Stimulated activated CD8-positive, alpha-beta memory T cell treated with anti-CD3 and anti-CD28 coated beads, Interleukin-7, amount 100 ng/mL, for 48 hours (primary cell): ENCODE measurements at places on chromosomes 5 and 9.
A peak's percentile ranks its signal among the peaks of the same experiment; 100 is the strongest.

DNA sequence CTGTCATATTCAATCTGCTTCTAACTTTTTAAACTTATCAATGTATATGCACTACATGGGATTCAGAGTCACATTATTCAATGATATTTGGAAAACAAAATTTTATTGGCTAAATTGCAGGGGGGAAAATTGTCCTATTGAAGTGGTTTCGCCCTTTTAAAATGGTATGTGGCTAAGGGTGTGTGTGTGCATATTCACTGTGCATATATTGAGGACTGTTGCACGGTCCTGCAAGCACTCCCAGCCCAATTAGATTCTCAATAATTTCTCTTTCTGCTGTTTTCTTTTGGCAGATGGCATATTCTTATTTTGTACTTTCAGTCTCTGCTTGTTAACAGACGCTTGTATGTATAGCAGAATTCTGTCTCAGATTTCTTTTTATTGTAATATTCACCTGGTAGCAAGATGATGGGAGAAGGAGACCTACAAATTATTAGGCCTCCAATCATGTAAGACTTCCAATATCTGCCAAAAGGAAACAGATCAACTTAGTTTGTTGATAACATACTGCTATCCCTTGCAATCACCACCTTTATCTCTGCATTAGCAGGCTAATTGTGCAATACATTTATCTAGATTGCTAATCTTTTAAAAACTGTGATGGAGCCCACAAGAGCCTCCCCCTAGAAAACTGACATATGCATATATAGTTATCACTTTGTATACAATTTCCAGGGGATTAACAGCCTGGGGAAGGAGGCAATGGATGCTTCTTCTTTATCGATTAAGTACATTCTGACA is 411.5 kb downstream of the PLK2 start:
- DNase-seq = no peak

- no peak for DNase-seq
These were observed 61.6 kb upstream of the ANGPTL2 start for GRCh38 chr9:127183814-127184582.

GRCh38 chr5:152262667-152263066 is 142.4 kb downstream of the NMUR2 start:
- DNase-seq = no peak

DNA sequence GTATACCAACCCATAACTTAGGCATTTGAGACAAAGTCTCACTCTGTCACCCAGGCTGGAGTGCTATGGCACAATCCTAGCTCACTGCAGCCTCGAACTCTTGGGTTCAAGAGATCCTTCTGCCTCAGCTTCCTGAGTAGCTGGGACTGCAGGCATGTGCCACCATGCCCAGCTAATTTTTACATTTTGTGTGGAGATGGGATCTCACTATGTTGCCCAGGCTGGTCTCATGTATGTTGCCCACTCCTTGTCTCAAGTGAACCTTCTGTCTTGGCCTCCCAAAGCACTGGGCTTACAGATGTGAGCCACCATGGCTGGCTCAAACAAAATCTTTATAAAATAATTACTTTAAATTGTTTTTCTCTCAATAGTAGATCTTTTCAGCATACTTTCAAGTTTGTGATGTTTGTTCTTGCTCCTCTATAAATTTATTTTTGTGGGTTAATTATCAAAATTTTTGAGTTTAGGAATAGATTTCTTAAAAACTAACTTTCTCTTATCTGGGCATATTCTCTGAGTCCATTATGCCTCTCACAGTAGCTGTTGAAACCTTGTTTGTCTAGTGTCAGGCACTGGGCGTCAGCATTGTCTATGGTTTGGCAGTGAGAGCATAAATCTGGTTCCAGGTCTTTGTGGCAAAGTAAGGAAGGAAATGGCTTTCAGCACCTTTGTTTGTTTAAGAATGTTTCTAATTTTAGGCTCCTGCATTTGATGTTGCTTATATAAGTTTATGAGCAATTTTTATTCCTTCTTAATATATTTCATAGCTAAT is 38.7 kb downstream of the NLN start:
- no peak for DNase-seq

DNA sequence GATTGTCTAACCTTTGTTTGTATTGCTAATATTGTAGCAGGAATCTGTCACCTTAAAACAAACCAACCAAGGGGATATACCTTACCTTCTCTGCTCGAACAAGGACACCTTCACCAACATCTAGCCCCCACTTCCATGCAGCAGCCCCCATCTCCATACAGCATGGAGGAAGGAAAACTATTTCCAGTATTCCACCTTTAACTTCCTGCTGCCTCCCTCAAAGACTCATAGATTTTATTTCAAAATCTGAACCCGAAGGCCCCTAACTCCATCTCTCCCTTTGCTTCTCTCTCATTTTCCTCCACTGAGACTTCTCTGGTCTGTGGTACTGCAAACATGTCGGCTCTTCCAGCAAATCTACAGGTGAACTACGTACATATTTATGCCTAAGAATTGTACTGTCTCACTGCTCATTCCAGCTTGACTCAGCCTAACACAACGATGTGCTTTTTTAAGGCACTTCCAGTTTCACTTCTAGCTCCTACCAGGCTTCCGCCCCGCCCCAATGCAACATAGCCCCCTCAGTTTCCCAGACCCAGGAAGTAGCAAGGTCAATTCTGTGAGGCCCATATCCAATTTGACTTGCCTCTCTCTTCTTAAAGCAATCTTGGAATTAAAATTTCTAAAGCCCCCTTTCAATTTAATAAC is 70.7 kb upstream of the RNF38 start:
- peak; percentile 43 for DNase-seq

DNA sequence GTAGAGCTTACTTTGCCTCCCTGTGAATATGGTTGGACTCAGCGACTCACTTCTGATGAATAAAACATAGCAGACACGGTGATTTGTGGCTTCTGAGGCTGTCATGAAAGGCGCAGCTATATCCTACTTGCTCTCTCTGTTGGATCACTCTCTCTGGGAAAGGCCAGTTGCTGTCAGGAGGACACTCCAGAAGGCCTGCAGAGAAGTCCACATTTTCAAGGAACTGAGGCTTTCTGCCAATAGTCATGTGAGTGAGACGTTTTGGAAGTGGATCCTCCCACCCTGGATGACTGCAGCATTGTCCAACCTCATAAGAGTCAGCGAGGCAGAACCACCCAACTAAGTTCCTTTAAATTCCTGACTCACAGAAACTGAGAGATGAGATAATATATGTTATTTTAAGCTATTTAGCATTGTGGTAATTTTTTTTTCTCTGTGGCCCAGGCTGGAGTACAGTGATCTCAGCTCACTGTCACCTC is 156.0 kb upstream of the MAST4 start:
- peak; percentile 21 for DNase-seq

GRCh38 chr5:169335806-169336205 is 34.9 kb upstream of the SLIT3 start:
- no peak for DNase-seq

DNA sequence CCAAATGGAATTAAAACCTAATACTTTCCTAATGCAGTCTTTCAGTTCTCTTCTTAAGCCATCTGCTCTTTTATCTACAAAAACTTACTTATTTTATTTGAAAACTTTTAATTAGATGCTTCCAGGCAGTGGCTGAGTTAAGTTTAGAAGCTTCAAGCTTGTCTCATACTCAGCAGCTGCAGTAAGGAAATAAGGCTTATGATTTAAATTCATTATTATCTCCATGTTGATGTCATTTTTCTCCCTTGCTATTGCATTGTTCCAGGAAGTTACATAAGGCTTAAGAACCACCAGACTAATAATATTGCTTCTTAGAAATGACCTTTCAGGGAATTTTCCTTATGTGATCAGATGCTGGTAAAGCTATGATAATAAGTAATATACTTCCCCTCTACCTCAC is 119.6 kb downstream of the PPP2R2B start:
- no peak for DNase-seq

GRCh38 chr5:136525597-136525996 is 160.3 kb upstream of the TRPC7 start:
- DNase-seq = no peak

GRCh38 chr5:88685591-88686541 is 197.1 kb downstream of the MEF2C start:
- DNase-seq = no peak

- DNase-seq = no peak
These were observed 52.9 kb downstream of the GDNF start for GRCh38 chr5:37786862-37787519.

- no peak for DNase-seq
These were observed 245.6 kb upstream of the RAI14 start for GRCh38 chr5:34410411-34411139.

DNA sequence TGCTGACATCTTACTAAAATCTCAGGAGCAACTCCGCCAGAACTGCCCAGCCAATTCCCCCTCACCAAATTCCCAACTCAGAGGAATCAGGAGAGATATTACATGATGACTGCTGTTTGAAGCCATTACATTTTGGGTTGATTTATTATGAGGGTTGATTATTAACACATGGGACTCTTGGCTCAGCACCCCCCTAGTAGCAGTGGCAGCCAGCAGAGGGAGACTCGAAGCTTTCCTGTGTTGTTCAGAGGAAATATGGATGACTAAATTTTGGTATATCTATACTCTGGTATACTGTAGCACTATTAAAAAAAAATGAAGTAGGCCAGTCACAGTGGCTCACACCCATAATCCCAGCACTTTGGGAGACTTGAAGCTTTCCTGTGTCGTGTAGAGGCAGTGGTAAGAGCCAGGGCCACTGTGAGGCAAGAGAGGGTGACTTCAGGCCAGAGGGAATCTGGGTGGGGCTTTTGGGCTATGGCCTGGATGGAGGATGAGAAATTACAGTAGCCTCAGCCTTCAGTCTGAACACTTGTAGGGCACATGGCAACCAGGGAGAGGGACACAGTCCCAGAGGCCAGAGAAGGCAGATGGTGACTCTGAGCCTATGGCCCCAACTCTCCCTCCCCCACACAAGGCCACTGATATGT is 111.4 kb downstream of the LHX2 start:
- no peak for DNase-seq

DNA sequence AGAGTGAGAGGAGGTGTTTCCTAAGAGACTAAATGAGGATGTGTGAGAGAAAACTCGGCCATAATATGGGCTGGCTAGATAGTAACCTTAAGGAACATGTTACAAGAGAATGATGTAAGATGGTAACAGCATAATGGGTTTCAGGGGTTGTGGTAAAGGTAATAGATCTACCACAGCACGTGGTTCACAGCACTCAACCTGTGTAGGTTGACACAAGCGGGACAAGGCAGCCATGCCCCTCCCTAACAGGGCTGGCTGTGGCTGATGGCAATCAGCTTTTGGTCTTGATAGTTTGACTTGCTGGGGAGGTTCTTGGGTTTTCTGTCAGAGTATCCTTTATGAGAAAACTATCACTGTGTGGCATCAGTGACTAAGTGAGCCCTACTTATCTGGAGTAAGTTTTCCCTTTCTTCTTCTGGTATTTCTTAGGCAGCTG is 138.6 kb downstream of the TRIO start:
- peak; percentile 29 for DNase-seq

- DNase-seq = peak; percentile 39
These were observed 8.3 kb upstream of the TGFBI start for GRCh38 chr5:136020383-136021015.

DNA sequence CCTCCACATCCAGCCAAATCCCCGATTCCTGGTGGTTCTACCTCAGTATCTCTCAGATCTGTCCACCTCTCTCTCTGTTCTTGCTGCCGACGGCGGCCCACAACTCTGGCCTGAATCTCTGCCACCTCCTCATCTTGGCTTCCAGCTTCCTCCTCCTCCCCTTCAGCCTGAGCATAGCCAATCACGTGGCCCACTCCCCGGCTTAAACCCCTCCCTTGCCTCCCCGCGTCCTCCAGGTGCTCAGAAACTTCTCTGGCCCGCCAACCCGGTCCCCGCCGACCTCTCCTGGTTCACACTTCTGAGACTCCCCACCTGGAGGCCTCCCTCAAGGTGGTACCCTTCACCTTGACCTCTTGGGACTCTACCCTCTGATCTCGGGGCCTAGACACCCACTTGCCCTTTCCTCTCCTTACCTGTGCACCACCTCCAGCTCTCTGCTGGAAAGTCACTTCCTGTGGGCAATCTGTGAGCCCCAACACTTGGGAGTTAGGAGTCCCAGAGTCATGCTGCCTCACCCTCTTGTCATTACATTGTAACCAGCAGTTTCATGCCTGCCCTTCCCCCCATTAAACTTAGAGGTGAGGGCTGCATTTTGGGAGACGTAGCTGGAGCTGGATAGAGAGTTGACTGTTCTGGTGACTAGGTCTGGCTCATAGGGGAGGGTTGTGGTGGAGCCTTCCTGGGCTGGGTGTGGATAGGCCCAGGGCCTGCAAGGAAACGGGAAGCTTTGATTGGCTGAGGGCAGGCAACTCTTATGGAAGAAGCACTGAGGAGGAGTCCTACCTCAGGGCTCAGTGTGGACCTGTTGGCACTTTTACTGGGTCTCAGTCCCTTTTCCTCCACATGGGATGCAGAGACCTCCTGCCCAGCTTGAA is 4.5 kb upstream of the SET start:
- peak; percentile 80 for DNase-seq

DNA sequence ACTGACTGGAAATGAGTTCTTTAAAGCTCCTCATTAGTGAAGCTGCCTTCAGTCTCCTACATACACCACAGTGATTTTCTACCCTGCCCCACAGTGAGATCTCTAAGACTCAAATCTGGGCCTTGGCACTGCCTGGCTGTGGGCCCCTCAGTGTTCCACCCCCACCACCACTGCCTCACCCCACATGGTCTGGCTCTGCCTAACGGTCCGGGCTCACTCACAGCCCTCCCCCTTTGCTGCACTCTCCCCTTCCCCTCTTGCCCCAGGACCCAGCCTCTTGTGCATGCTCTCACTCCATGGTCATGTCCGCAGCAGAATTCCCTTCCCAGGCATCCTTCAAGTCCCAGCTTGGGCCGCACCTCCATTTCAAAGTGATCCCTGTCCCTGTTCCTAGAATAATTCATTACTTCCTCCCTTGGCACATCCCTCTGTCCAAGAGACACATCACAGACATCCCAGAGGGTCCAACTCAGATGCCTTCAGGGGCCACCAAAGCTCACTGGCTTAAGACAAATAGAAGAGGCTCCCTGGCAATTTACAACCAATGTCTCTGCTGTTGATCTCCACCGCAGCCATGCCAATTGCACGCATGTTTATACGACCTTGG is 56.7 kb downstream of the HRH2 start:
- no peak for DNase-seq

DNA sequence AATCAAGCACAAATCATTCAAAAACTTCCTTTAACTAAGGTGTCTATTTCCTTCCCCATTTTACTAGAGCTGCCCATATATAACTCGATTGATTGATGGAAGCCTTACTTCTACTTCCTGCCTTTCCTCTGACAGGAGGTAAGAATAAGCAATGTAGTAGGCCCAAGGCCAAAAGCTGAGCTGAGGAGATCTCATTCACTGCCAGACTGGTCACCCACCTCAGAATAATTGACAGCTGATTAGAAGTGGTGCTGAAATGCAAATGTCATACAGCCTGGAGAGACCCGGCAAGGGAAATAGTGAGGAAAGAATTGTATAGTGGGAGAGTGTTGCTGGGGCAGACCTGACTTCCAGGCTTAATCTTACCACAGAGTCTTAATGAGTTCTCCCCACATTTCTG is 239.9 kb downstream of the SAXO1 start:
- no peak for DNase-seq
